GM12892 (cell line): ENCODE measurements at places on chromosomes 5 and 9.

DNA sequence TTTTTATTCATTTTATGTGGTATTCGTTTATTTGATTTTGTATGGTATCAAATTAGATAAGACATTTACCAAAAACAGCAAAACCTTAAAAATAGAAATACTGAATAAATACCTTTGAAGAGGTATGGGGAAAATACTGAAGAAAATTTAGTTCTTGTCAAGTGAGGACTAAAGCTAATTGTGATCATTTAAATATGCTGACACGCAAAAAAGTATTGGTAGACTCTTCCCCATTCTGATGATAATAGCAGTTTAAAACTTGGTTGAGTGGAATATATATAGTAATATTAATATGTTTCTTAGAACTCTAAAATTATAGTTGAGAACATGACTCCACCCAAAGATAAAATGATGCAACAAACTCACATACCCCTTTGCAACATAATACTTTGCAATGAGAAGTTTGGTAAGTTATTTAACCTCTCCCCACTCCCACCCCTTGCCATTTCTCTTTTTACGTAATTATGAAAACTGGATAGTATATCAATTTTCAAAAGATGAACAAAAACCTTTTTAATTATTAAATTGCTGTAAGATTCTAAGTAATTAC lies 30.1 kb upstream of the SNX24 start:
- no peak for DNase-seq

GRCh38 chr5:21164425-21164824 lies 1176.4 kb upstream of the CDH18 start:
- DNase-seq = no peak

DNA sequence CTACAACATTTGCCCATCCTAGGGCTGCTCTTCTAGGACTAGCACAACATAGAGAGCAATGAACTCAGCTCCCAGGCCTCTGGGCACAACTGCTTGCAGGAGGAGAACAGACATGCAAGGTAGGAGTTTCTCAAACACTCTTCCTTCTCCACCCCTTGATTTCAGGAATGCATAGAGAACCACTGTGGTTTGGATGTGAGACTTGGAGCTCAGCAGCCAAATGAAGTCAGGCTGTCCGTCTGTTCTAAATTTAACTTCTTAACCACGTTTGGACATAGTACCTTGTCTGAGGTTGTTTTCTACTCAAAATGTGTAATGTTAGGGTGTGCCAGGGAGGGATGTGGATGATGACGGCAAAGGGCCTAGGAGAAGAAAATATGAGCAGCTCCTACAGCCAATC lies 515.1 kb upstream of the TNC start:
- no peak for DNase-seq

DNA sequence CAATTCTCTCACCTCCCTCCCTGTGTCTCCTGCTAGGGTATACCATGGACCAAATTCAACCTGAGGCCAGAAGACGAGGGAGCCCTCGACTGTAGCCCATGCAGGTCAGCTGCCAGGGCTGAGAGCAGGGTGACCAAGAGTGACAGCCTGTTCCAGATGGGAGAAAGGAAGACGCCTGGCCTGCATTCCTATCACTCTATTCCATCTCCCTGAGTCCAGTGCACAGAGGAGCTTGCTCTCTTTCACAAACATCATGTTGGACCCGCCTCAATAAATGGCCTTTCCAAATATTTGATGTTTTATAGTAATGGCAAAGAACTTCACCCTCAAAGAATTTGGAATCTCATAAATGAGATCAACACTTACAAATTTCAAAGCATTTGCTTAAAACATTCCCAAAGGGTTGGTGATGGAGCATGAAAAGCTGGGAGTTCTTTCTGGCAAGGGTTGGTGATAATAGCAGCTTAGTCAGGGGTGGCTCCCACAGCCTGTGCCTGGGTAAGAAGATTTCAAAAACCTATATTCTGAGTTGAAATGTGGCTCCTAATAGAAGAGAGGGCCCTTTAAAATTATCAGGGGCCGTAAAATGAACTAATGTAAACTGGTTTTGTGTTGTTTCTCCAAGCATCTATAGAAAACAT lies 393.1 kb downstream of the EFNA5 start:
- DNase-seq = no peak

DNA sequence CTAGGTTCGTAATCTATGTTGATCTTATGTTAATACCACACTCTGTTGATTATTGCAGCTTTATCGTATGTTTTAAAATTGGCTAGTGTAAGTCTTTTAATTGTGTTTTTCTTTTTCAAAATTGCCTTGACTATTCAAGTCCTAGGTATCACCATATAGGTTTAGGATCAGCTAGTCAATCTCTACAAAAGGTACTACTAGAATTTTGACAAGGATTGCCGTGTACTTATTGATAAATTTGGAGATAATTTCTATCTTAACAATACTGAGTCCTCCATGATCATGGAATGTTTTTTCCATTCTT lies 117.9 kb upstream of the PRSS3 start:
- DNase-seq = no peak

GRCh38 chr5:179509239-179509638 lies 41.1 kb upstream of the RUFY1 start:
- DNase-seq = no peak

DNA sequence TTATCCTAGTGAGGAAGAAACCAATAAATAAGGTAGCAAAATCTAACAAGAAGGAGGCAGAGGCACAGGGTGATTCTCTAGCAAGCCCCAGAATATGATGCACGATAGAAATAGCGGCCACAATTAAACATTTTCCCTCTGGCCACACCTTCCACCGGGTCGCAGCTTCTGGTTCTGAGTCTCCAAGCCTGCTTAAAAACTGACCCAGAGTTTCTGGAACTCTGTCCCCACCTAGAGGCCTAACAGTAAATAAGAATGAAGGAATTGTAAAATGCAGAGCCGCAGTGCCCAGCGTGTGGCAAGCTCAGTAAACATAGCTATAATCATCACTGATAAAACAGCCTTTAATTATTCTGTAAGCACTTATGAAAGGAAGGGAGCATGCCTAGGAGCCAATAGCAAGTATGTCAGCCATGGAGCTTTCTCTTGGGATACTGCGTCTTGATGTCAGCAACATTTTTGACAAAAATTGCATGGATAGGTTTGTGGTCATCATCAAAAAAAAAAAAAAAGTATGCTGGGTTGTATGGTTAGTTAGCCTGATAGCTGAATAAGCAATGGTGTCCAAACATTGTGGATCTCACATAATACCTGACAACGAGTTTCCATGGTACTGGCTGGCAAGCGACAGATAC lies 465.5 kb downstream of the DNAH5 start:
- DNase-seq = peak; percentile 0

- no peak for DNase-seq
Observed at GRCh38 chr9:136201609-136202453, 3.1 kb downstream of the LHX3 start.

- DNase-seq = no peak
Observed at GRCh38 chr9:129469188-129469987, 151.5 kb downstream of the C9orf50 start.

DNA sequence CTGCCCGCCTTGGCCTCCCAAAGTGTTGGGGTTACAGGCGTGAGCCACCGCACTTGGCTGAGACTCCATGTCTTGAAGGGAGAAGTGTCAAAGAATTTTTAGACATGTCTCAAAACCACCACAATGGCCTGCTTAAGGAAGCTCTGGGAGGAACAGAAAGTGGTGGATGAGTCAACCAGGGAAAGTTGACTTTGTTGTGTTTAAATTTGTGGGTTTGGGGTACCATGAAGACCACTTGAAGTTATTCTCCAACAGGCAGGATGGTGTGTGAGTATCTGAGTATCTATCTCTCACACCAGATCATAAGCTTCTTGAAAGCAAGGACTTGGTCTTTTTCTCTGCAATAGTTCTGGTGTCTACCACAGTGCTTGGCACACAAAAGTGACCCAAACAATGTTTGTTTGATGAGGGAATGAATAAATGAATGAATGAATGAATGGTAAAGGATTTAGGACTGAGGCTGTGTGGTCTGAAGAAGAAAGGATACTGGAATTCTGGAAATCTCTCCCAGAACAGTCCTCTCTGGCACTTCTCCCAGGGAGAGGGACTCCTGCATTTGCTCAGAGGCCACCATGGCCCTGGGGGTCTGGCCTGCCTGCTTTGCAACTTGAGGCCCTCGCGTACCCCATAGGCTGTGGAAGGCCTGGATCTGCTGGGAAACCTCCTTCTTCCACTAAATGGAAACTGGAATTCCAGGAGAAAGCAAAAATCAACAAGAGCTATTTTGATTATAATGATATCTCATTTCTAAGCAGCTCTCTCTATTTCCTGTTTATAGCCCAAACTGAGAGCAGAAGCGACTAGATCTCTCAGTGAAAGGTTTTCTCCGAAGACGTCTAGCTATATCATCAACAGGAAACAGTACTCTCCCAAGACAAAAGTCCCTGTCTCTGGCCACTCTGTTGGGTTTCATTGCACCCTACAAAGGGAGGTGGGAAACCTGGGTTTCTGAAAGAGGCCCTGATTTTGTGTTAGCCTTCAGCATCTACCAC lies 187.9 kb downstream of the PALM2AKAP2 start:
- DNase-seq = no peak

GRCh38 chr5:67490543-67491321 lies 294.1 kb upstream of the CD180 start:
- no peak for DNase-seq

DNA sequence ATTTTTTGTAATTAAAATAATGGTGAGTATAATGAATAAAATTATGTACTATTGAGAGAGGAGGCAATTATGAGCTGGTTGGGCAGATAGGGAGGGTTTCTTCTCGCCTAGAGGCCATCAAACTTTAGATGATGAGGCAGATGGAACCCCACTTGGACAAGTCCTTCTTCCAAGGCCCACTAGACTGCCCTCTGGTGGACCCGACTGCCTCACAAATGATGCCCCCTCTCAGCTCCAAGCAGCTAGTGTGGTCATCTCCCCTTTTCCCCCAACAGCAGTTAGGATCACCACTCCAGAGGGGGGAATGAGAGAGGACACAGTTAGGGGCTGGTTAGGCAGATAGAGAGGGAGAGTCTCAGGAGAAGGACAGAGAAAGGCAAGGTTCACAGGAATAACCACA lies 348.0 kb upstream of the CDH18 start:
- no peak for DNase-seq

- DNase-seq = no peak
Observed at GRCh38 chr9:106878934-106879333, 16.0 kb downstream of the ZNF462 start.

- no peak for DNase-seq
Observed at GRCh38 chr9:96009690-96010472, 134.4 kb downstream of the ERCC6L2 start.

GRCh38 chr5:36052538-36052937 lies 14.1 kb downstream of the UGT3A2 start:
- DNase-seq = no peak

- DNase-seq = no peak
Observed at GRCh38 chr5:76701298-76701697, 14.6 kb upstream of the F2R start.

DNA sequence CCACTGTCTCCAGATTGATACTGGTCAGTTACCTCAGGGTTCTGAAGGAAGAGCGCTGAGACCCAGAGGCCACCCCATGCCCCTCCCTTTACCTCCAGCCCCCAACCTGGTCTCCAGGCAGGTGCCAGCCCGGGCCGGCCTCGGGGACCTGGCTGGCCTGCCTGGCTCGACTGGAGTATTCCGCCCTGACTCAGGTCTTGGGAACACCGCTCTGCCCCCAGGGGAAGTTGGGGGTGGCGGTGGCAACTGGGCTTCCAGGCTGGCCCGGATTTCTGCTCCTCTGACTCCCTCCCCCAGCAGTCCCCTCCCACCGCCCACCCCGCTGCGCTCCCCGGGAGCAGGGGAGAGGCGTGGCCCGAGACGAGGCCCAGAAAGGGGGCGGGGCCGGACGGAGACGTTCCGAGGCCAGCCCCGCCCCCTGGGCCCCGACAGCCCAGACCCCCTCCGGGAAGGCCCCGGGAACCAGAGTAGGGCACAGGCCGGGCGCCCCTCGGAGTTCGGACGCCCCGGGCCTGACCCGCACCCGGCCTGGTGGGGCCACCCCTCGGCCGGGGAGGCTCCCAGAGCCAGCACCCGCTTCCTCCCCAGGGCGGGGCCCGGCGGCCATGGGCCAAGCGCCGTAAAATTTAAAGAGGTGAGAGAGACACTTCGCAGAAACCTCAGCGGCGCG lies 82.5 kb upstream of the ZBTB43 start:
- peak; percentile 70 for DNase-seq

DNA sequence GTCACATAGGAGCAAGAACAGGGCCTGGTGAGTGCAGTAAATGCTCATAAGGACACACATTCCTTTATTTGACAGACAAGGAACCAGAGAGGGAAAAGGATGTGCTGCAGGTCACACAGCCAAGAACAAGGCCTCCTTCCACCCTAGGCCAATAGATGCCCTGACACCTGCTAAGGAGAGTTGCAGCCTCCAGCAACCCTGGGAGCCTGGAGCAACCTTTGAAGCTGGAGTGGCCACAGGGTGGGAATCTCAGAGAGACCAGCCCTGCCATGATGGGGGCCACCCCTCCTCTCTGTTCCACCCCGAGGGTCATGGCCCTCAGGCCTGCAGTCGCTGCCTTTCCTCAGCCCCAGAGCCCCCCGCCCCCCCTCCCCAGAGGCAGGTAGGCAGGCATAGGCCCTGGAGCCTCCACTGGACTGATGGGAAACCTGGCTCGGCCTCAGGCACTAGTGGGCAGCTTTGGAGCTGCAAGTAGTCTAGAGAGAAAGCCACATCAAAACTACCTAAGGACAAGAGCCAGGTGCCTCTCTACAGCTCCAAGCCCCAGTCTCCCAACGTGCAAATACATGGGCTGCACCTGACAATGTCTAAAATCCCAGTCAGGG lies 116.1 kb upstream of the SPOCK1 start:
- DNase-seq = no peak

GRCh38 chr9:131678499-131679111 lies 61.3 kb downstream of the RAPGEF1 start:
- peak; percentile 71 for DNase-seq

DNA sequence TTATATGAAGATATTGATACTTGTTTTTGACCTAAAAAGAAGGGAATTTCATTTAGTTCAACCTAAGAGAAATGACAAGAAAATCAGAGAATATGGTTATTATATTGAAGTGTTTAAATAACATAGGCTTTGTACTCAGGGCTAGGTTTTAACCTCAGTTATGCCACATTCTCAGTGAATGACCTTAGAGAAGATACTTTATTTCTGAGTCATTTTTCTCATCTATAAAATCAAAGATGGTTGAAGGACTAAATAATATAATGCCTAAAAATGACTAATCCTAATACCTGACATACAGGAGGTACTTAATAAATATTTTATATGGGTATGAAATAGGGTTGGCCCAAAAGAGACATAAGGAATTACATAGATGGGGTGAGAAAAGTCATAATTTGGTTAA lies 32.3 kb downstream of the DIMT1 start:
- DNase-seq = no peak

GRCh38 chr9:13023498-13023897 lies 248.7 kb downstream of the LURAP1L start:
- no peak for DNase-seq

DNA sequence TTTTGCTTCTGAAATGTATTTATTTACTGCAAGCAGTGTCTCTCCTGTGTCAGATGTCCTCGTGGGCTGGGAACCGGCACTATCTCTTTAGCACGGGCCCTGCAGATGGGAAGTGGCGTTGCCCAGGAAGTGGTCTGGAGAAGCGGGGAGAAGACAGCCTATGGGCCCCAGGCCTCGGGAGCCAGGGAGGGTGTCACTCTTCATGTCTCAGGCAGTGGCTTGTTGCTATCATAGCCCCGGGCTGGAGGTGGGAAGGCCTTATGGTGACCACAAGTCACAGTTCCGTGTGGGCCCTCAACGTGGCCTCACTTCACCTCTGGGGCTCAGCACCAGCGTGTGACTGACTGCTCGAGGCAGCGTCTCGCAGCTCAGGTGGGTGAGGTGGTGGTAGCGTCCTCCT lies 41.4 kb downstream of the SYK start:
- DNase-seq = no peak

GRCh38 chr5:129902816-129903215 lies 1.4 kb upstream of the CHSY3 start:
- DNase-seq = no peak
